Caudate nucleus (tissue), 63 donors: ENCODE measurements at places on chromosomes 2 and 18.

DNA sequence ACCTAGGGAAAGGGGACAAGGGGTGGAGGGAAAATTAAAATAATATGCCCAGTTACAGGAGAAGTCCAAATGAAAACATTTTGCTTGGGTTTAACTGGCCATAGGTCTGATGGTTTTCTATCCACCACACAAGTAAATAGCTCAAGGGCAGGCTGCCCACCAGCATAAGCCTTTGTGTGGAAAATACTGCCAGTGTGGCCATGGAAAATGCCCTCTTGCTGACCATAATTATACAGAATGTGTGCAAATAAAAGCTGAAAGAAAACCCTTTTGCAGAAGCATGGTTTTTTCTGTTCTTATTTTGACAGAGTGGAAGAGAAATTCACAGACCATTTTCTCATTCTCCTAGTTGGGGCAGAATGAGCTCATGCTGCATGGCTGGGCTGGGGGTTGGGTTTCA, 111.3 kb upstream of the SIX2 start:
- DNase-seq, result no peak

- no peak for DNase-seq
Observed at GRCh38 chr18:57744211-57744694, 58.9 kb downstream of the ATP8B1 start.

DNA sequence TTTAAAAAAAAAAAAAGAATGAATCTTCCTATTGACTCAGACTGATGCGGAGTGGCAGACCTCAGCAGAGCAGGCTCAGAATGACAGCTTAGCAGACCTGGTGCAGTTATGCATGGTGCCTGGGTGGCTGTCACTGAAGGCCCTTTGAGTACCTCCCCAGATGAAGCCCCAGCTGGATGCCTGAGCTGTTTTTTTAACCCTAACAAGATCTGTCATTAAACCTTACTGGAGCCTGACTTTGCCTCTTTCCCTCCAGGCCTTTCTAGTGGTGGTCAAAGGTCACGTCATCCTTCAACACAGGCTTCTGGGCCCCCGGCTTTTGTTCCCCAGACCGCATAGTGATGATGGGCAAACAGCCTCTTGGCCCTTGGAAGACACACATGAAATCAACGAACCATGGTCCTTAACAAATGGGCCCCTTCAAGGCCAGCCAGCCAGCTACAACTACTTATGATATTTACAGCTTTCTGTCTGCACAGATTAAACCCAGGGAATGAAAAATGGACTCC, 138.3 kb upstream of the CYP1B1 start:
- no peak for DNase-seq

DNA sequence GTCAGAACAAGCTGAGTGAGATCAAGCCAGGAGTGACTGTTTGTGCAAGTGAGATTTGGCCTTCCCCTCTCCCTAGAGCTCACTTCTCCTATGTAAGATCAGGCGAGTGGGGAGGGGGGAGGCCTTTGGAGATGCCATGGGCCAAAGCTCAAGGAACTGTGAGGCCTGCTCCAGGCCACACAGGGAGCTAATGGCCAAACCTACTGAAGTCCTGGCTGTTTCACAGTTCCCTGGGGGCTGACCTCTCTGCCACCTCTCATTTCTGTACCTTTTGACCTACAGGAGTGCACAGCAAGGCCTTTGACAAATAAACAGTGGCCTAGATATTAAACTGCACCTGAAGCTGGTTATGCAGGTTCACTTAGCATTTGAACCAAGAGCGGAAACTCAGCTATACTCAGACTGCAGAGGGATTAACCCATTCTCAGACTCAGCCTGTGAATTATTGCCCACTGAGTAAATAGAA, 235.0 kb upstream of the NT5C1B start:
- DNase-seq, result no peak

- no peak for DNase-seq
Observed at GRCh38 chr18:28123401-28124030, 53.4 kb downstream of the CDH2 start.

GRCh38 chr2:101619191-101619591, 78.3 kb upstream of the MAP4K4 start:
- no peak for DNase-seq

DNA sequence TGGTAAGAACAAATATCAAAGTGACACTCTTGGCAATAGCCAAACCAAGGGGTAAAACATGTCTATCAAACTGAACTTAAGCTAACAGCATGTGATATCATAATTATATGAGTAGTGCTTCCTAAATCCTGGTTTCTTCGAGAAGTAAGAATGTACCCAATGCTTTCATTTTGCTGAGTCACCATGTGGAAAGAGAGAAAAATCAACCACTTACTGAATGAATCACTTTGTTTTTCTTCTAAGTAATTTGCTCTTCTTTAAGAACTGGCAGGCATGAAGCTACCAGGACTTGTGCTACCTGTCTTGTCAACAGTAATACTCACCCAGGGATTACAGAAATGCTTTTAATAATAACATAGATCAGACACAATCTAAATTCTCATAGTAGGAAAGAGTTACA, 19.0 kb upstream of the DUSP19 start:
- DNase-seq, result no peak

- DNase-seq, result no peak
Observed at GRCh38 chr2:110745048-110745447, 12.7 kb downstream of the ACOXL start.

DNA sequence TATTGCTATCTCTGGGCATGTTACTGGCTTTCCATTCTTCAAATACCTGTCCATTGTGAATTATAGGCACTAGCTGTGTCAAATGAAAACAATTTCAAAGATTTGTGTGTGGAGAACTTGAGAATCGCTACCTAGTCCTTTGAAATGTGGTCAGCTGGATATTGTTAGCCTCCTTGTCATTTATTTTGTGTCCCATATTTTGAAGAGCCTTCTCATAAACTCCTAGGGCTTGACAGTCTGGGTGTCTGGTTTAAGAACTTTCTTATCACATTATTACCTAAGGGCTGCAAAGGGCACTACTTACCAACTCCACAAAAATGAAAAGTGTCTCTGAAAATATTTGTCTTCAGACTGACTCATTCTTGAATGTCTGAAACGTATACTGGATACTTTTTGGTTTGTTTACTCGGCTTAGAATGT, 50.2 kb downstream of the COL4A3 start:
- no peak for DNase-seq

DNA sequence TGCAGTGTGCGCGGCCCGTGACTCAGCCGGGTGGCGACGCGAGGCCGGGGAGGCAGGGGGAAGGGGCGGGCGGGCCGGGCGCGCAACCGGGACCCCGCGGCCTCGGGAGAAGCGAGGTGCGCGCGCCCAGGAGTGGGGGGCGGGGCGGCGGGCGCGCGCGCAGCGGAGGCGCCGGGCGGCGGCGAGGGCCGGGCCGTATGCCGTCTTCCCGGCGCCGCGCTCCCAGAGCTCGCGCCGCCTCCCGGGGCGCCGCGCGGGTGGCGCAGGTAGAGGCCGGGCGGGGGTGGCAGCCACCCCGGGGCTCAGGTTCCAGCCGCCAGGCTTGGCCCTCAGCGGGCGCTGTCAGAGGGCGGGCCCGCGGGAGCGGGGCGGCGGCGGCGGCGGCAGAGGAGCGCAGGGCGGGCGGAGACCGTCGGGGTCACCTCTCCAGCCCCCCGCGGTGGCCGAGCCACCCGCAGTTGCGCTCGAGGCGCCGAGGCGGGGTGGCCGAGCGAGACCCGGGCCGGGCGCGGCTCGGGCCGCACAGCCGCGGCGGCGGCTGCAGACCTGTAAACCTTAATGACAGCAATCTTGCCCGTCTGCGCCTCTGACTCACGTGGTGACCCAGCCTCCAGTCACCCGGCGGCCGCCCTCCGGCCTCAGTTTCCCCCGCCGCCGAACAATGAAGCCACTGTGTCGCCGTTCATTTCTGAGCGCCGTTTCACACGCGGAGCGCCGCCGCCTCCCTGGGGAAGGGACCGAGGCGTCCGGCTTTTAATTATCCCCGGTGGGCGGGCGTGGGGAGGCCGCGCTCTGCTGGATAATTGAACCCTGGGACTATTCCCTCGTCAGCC, 25.3 kb upstream of the SMAD7 start:
- no peak for DNase-seq

GRCh38 chr2:186307871-186308270, 178.2 kb upstream of the ZC3H15 start:
- DNase-seq, result no peak

DNA sequence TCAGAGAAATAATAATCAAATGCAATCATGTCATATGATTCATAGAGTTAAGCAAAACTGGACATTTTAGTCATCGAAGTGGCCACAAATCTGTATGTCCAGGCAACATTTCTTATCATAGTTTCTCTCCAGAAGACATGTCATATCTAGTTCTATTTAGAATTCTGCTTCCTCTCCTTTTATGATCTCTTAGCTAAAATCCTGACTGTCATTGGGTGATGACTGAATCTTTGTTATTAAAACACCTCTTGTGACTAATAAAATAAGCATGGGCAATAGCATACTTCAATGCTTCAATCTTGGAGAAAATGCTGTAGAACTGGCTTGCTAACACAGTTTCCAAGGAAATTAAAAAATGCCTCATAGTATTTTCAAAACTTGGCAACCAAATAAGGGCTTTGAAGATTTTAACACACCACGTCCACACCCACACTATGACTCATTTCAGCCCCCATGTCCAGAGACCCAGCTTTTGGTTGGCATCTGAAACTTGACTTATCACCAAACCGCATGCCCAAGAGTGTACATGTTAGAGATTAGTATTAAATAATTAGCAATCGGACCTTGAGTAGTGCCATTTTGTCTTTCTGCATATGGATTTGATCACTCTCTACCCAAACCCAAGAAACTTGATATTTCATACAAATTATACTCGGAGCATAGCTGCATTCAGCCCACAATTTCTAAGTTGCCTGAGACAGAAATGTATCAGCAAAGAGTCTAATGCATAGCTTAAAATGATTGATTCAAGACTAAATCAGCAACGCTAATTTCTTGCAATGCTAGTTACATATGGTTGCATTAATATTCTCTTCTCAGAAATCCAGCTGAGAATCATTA, 106.5 kb upstream of the ETAA1 start:
- DNase-seq, result no peak

DNA sequence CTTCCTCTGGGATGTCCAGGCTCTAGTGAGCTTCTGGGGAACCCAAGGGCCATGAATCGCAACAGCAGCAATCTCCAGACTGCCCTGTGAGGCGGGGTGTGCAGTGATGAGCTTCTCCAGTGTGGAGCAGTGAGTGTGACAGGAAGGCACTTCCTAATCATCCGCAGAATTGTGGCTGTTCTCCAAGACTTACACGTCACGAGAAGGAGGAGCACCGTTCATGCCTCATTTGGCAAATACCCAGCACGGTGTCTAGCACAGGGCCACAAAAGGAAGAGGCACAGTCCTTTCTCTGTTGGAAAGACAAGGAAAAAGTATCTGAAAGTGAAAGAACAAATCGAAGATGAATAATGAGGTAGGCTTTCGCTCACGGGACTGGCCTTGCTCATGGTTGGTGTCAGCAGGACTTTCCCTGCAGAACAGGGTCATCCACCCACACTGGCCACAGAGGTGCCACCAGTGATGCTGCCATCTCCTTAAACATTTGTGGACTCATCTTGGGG, 125.1 kb upstream of the HAAO start:
- no peak for DNase-seq

DNA sequence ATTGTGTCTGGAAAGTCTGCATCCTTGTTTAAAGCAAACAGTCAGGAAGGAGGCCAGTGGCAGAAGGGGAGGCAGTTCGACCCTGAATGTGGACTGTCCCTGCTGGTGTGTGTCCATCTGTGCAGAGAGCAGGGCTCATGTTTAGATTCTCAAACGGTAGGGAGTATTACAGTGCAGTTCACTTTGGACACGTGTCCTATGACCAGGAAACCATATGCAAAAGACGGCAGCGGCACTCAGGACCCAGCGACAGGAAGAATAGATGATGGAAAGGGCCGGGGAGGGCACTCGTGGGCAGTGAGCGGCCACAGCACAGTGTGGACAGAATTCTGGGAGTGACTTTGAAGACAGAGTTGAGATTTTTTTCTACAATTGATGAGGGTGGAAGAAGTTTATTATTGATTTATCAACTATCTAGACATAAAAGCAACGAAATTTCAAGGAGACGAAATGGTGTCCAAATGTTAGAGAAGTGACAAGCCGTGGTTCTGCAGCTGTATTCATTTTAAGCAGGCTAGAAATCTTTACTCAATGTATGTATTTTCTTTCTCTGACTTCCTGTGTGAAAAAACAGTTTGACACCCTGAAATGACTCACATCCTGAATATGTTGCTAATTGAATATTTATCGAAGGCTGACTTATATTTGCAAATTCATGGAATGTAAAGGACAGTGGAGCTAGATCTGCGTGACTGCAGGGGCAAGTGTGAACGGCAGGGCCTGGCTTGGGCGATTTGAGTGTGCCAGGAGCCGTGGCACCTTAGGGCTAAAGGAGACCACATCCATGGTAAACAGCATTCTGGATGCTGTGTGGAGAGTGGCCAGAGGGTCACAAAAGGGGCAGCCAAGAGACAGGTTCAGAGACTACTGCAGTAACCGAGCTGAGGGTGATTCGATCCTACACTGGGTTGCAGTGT, 214.2 kb downstream of the PTGR3 start:
- DNase-seq, result no peak

- no peak for DNase-seq
Observed at GRCh38 chr2:80852808-80853139, 548.2 kb upstream of the LRRTM1 start.

DNA sequence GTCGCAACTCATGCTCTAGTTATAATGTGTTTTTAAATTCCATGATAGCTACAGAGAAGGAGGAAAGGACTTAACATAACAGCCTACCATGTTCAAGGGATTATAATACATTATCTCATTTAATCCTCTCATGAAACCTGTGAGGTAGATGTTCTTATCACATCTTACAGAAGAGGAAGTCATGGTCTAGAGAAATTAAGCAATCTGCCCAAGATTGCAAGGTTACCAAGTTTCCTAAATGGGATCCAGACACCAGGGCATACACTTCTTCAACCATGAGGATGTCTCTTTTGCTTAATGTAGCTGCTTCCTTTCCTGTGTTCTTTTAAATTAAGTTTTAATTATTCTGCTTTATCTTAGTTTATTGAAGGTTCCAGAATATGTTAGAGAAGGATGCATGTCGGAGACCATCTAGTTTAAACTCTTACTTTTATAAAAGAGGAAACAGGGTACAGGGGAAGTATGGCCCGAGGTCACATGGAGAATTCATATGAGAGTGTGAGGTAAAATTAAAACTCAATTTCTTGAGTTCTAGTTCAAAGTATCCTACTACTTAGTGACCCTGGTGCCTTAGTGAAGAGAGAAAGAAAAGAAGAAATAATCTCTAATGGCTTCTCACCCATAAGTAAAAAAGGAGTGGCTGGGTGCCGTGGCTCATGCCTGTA, 3.6 kb upstream of the IL1A start:
- no peak for DNase-seq
